Tibial nerve (tissue), 4 donors: ENCODE measurements at places on chromosomes 13 and 19. TPM values are rescaled to one million over a fixed set of nuclear protein-coding genes. Genes with fewer than 3 reads are reported as not detected.

GRCh38 chr13:54337540-54337939, 1308.9 kb downstream of the OLFM4 start:
- no peak for DNase-seq

DNA sequence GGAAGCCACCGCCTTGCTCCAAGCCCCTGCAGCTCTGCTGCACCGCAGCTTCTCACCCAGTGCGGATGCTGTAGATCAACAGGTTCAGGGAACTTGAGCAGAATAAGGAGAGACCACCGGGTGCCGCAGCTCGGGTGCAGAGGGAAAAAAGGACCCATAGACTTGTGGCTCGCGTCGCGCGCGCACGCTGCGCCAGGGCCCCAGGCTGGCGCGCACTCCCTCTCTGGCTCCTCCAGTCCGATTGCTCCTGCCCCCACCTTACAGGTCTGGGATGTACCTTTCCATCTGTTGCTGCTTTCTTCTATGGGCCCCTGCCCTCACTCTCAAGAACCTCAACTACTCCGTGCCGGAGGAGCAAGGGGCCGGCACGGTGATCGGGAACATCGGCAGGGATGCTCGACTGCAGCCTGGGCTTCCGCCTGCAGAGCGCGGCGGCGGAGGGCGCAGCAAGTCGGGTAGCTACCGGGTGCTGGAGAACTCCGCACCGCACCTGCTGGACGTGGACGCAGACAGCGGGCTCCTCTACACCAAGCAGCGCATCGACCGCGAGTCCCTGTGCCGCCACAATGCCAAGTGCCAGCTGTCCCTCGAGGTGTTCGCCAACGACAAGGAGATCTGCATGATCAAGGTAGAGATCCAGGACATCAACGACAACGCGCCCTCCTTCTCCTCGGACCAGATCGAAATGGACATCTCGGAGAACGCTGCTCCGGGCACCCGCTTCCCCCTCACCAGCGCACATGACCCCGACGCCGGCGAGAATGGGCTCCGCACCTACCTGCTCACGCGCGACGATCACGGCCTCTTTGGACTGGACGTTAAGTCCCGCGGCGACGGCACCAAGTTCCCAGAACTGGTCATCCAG, 964 bp downstream of the PCDH17 start:
- DNase-seq, result no peak

- no peak for DNase-seq
Measured at GRCh38 chr13:91896547-91896946, 498.1 kb downstream of the GPC5 start.

- no peak for DNase-seq
Measured at GRCh38 chr19:18768997-18769891, 21.9 kb downstream of the COMP start.

The OR10H1 gene
- total RNA-seq, result not detected

DNA sequence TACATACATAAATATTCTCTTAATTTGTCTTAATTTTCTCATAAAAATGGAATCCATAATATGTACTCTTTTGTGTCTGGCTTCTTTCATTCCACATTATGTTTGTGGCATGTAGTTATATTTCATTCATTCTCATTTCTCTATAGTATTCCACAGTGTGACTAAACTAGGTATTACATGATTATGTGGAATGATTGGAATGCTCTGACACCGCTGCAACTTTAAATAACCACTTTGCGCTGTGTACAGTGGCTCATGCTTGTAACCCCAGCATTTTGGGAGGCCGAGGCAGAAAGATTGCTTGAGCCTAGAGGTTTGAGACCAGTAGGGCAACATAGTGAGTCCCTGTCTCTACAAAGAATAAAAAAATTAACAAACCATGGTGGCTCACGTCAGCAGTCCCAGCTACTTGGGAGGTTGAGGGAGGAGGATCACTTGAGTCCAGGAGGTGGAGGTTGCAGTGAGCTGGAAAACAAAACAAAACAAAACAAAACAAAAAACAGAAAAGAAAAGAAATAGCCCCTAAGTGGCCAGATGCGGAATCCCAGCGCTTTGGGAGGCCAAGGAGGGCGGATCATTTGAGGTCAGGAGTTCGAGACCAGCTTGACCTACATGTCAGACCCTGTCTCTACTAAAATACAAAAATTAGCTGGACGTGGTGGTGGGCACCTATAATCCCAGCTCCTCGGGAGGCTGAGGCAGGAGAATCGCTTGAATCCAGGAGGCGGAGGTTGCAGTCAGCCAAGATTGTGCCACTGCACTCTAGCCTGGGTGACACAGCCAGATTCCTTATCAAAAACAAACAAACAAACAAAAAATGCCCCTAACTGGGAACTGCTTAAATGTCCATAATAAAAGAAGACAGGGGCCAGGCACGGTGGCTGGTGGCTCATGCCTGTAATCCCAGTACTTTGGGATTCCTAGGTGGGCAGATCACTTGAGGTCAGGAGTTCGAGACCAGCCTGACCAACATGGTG, 8.0 kb upstream of the SAE1 start:
- DNase-seq, result no peak

DNA sequence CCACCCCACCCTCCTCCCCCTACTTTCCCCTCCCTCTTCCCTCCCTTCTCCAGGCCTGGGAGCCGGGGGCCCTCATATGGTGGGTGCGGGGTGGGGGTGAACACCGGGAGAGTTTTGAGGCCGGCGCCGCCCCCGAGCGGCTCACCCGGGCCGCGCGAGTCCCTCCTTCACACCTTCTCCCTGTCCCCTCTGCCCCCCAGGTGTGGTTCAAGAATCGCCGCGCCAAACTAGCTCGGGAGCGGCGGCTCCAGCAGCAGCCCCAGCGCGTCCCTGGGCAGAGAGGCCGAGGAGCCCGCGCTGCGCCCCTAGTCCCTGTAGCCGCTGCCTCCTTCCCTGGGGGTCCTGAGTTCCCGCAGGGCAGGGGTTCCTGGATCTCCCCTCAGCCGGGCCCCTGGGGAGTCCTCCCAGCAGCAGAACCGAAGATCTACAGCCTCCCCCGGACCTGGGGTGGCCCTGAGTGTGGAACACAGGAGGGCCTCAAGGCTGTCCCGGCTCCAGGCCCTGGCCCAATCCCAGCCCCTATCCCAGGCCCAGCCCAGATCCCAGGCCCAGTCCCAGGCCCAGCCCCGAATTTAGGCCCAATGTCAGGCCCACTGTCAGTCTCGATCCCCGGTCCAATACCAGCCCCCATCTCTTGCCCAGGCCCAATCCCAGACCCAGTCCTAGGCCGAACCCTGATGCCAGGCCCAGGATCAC, 1.7 kb downstream of the TPRX2 start:
- DNase-seq, result no peak

DNA sequence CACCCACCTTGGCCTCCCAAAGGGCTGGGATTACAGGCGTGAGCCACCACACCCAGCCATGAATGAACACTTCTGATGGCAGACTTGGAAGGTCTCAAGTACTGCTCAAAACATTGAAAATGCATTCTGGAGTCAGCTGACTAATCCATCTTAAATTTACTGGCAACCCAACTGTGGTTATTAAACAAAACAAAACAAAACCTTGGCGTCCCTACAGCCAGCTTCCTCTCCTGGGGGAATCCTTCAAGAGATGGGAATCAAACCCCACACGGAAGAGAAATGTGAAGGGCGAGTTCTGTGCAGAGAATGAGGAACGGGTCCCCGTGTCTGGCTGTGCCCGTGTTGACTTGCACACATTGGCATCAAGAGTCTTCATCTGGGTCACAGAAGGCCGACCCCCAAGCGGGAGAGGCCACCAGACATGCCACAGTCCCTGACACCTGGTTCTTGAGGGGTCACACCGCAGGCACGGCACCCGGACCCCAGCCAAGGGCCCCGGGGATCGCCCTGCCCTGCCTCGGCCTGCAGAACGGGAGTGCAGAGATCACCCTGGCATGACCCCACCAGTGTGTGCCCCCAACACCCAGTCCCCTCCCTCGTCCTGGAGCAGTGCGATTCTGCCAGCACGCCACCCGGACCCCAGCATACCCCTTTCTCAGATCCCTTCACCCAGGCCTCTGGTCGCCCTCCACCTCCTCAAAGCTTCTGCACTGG, 3.2 kb downstream of the MAP2K2 start:
- no peak for DNase-seq

The CYP2S1 gene
- 1.4 TPM for total RNA-seq

The PLEKHG2 gene
- total RNA-seq, result 27.4 TPM
